Spleen (tissue), 13 donors: ENCODE measurements at places on chromosomes 13 and 19.

DNA sequence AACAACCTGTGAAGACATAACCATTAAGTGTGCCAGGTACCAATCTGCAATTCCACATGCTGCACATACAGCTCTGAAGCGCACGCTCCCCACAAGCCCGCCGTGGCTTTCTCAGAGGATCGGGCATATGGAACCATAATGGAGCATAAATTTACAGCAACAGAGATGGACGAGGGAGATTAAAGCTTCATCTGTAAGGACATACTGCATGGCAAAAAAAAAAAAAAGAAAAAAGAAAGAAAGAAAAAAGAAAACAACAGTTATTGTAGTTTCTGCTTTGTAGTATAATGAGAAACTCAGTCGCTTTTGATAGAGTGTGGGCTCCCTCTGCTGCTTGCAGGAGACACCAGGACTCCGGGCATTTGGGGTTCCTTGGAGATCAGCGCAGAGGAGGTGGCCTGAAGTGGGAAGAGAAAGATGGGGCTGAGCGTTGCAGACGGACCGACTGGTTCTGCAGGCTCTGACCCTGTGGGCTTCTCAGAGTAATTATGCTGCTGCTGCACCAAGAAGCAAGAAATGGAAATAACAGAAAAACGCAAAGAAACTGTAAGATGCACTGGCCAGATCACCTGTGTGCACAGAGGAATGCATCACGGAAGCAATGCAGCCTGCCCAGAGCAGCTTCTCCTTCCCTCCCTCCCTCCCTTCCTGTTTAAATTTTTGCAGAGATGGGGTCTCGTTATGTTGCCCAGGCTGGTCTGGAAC, 10.8 kb upstream of the PDCD5 start:
- DNase-seq: no peak

- no peak for DNase-seq
These were observed 8.2 kb downstream of the YIPF2 start for GRCh38 chr19:10920288-10920655.

GRCh38 chr13:20525601-20526544, at the start of gene CRYL1:
CRYL1 (minus strand) TSS chr13:20525857; CDS start chr13:20525794, 63 bp downstream.
- DNase-seq: peak; percentile 96

DNA sequence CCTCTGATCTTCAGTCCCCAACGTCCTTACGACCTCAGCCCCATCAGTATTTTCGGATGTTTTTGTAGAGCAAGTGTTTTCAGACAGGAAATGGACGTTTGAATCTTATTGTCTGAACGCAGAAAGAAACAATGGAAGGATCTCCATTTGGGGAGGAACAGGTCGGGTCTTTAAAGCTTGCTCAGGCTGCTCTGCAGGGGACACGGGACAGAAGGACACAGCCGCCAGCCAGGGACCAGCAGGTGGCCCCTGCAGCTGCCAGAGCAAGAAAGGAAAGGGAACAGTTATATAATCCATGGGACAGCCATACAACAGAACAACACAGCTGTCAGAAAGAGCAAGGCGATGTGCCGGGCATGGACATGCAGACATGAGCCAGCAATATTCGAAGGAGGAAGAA, 18.5 kb upstream of the IGLON5 start:
- no peak for DNase-seq

GRCh38 chr19:34671972-34672371, 5.0 kb downstream of the SCGB2B2 start:
- no peak for DNase-seq

DNA sequence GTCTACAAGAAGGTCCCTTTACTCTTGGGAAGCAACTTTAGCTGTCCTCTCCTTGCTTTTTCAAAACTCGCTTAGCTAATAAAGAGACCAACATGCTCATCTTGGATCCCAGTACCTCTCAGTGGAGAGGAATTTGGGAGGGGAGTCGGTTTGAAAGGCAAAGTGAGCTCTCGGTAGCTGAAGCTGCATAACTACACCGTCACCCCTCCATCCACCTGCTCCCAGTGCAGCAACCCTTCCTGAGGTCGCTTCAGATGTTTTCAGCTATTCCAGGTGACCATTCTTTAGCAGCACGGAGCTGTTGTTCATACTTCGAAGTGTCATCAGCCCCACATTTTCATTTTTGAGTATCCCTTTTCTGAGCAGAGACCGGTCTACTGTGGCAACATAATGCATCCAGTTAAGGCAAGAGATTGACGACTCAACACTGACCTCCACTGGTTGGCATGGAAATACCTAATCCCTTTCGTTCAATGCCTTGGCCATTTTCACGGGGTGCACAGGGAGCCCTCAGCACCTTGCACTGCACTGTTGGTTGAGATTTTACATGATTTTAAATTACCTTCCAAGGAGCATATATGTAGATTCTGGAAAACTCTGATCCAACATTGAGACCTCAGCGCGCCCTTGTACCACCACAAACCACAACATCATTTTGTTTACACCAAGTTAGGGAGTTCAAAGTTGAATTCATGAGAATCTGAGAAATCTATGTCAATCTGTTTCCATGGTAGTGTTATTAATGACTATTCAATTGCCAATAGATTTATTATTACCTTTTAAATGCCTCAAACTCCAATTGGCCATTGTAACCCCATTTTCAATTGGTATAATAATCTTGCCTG, 42.2 kb downstream of the DLEU7 start:
- no peak for DNase-seq

DNA sequence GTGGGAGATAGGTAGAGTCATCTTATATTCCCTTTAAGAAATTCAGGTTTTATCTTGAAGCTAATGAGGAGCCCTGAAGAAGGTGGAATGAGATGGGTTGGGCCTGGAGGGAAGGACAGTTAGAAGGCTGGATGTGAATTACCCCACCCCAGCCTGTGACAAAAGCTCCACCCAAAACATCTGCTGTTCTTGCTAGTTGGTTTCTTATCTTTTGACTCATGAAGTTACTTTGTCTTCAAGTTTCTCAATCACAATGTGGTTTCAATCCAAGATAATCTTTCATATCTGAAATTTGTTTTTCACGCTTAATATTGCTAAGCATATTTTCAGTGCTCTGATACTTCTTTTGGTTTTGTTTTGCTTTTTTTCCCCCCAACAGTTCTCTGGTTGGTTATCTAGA, 38.3 kb upstream of the HMGB1 start:
- no peak for DNase-seq

- no peak for DNase-seq
These were observed 10.9 kb upstream of the SLC25A42 start for GRCh38 chr19:19052921-19053320.

GRCh38 chr13:31357581-31357980, 157.8 kb downstream of the B3GLCT start:
- DNase-seq: no peak

DNA sequence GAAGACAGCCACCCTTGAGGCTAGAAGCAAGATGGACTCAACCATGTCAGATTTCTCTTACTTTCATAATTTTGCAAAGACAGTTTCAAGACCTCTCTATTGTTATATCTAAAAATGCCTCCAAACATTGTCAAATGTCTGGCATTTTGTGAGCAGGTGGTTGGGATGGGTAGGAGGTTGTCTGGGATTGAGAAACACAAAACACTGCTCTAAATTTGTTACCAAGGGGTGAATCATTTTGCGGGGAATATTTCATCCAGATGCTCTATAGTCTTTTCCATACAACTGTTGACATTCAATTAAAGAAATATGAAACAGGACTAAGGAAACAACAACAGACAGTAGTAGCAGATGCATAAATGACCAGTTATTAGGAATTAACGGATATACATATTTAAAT, 208.2 kb downstream of the ITGBL1 start:
- no peak for DNase-seq

GRCh38 chr19:50272263-50272897, 56.8 kb downstream of the KCNC3 start:
- DNase-seq: no peak

- DNase-seq: no peak
These were observed 216.5 kb downstream of the RFC3 start for GRCh38 chr13:34034411-34034810.

DNA sequence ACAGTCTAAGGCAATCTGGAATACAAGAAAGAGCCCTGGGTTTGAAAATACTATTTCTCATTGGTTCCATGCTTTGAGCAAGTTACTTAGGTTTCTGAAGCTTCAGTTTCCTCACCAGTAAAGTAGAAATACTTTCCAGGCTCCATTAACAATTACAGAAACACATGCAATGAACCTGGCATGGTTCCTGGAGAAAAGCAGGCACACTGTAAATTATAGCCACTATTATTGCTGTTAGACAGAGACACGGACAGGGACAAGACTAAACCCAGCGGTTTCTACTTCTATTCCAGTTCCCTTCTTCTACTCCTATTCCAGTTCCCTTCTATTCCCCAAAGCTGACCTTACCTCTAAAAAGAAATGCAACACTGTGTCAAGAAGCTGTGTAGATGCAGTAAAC, 41.2 kb downstream of the MIPEP start:
- no peak for DNase-seq

GRCh38 chr13:39587939-39588338, 15.1 kb downstream of the LHFPL6 start:
- no peak for DNase-seq

DNA sequence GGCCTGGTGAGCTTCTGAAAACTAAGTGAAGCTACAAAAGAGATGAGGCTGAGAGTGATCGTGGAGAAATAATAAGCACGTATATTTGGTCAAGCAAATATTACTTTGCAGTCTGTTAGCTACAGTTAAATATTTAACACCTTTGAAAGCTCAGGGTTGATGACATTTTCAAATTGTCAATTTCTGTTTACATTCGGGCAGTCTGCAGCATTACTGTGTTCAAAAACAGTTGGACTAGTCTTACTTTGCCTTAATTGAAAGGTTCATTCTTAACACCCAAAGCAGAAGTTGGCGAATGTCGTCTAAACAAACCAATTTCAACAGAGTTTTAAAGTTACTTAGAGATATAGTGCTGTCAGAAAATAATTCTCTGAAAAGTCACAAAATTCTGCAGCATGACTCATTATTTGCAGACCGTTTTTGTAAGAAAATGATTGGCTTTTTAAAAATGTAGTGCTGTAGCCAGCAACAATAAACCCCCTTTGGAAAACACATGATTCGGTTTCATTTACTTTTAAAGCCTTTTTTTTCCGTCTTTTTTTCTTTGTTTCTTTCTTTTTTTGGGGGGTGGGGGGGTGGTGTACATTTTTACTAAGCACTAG, 549.0 kb downstream of the GPC6 start:
- DNase-seq: no peak

DNA sequence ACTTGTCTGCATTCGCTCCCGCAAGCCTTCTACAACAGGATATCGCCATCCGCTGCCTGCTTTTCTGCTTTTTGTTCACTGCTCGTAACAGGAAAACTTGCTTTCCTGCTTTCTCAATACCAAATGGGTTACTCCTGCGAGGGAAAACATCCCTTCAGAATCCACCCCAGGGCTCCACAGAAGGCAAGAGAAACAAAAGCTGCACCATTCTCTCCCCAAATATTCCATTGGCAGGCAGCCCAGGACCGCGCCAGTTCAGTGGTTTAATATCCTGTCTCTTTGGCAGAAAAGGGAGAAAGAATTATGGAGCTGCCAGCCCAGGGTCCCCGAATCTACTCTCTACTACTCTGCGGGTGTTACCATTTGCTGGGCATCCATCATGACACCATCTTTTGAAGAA, 84.7 kb upstream of the DOCK9 start:
- DNase-seq: no peak

DNA sequence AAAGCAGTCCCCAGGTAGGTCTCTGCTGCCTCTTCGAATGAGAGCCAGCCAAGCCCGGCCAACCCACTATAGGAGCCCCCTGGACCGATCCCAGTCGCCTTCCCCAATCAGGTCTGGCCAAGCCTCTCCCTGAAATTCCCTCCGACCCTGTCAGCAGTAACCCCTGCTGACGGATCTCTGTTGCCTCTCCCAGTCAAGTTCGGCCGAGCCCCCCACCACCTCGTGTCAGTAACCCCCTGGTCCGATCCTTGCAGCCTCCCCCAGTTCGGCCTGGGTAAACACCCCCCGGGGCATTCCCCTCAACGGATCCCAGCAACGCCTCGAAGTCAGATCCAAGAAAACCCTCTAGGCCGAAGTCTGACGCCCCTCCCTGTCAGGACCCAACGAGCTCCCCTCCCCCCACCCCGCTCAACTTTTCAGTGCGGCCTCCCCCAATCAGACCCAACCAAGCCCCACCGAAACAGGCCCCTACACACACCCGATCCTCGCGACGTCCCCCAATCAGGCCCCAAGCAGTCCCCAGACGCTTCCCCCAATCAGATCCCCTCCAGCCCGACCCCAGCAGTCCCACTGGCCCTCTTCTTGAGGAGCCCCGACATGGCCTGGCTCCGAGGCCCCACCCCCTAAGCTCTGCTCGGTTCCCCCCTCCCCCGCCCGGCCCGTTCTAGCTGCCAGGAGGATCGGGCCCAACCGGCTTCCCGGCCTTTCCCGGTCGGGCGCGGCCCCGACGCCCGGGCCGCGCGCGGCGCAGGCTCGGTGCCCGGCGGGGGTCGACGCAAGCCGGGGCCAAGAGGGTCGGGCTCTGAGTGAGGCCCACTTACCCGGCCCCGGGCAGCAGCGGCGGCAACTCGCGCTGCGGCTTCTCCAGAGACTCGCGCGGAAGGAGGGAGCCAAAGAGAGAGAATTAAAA, 1.8 kb downstream of the TNPO2 start:
- peak; percentile 90 for DNase-seq

GRCh38 chr19:52889931-52890330, 7.5 kb downstream of the ZNF320 start:
- no peak for DNase-seq

DNA sequence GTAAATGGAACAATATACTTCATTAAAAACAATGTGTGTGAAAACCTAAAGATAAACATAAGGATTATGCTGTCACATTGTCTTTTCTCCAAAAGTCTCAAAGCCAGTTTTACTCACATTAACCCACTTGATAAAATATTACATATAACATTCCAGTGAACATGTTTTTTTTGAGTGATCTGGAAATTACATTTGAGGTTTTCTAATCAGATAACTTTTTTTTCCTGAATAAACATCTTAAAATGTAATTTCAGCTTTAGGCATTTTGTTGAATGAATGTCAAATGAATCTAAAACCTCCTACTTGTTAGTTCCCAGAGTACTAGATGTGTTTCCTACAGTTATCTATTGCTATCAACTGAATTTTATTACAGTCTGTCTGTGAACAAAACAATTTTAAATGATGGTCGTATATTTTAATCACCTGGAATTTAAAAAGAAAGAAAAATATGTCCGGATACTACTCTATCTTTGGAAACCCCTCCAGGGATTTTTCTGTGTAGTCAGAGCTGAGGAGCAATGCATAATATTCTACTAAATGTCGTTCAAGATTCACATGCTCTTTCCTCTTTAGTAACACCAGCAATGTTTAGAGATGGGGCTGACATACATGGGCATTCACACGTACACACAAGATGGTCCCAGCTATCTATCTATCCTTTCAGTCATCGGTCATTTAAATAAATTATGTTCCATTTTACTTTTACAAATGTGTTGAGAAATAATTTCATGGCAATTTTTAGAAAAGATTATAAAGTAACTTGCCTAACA, 283.9 kb downstream of the KLF12 start:
- DNase-seq: no peak

DNA sequence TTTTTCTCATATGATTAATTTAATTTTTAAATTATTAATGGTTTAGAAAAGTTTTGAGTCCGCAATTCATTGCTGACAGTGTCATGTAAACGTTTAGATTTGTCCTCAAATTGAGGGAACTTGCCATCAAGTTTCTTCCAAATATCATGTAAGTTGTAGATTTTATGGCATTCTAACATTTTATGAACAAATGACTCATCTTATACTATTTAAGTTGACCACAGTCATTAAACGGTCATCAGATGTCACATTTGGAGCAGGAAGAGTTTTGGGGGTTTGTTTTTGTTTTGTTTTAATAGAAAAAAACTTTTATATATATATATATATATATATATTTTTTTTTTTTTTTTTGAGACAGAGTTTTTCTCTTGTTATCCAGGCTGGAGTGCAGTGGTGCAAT, 4.3 kb downstream of the ZNF114 start:
- DNase-seq: no peak
